ENCODE measurements at places on chromosomes 5 and 9.

DNA sequence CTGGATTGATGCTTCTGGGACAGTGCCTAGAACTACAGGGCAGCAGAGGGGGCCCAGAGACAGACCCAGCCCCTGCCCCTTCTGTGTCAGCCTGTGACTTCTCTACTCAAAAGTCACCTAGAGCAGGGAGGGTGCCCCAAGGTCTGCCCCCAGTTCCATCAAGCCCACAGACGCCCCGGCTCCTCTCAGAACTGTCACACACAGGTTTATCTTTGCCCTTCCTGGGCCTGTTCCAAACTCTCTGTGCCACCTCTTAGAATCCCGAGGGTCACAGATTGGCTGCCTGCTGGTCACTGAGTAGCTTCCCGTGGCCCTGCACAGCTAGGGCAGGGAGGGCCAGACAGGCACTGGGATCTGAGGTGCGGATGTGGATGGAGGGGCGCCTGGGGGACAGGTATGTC lies 1.7 kb downstream of the RGS14 start:
- DNase-seq: no peak

GRCh38 chr9:19516348-19516747 lies 107.5 kb downstream of the ACER2 start:
- no peak for DNase-seq

- no peak for DNase-seq
These were observed 223.1 kb upstream of the ITGA1 start for GRCh38 chr5:52564587-52564986.

GRCh38 chr5:148939676-148940075 lies 113.3 kb downstream of the ADRB2 start:
- no peak for DNase-seq

GRCh38 chr9:109846776-109847175 lies 66.8 kb downstream of the PALM2AKAP2 start:
- no peak for DNase-seq

- DNase-seq: no peak
These were observed 25.0 kb upstream of the GSN start for GRCh38 chr9:121242959-121243346.

- DNase-seq: no peak
These were observed 12.0 kb downstream of the CTNNAL1 start for GRCh38 chr9:109001275-109001676.

DNA sequence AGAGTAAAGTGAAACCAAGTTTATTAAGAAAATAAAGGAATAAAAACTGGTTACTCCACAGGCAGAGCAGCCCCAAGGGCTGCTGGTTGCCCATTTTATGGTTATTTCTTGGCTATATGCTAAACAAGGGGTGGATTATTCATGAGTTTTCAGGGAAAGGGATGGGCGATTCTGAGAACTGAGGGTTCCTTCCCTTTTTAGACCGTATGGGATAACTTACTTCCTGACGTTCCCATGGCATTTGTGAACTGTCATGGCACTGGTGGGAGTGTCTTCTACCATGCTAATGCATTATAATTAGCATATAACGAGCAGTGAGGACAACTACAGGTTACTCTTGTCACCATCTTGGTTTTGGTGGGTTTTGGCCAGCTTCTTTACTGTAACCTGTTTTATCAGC lies 323.9 kb upstream of the PTGER4 start:
- no peak for DNase-seq

GRCh38 chr5:53616939-53617549 lies 56.6 kb downstream of the NDUFS4 start:
- no peak for DNase-seq

GRCh38 chr5:172173564-172174153 lies 14.4 kb downstream of the STK10 start:
- DNase-seq: peak; percentile 26

- no peak for DNase-seq
These were observed 255.6 kb downstream of the NSG2 start for GRCh38 chr5:174300941-174301761.

Measured in body of pancreas (tissue), 4 donors.